NCI-H187 (cell line): ENCODE measurements at places on chromosomes 5 and 9.

DNA sequence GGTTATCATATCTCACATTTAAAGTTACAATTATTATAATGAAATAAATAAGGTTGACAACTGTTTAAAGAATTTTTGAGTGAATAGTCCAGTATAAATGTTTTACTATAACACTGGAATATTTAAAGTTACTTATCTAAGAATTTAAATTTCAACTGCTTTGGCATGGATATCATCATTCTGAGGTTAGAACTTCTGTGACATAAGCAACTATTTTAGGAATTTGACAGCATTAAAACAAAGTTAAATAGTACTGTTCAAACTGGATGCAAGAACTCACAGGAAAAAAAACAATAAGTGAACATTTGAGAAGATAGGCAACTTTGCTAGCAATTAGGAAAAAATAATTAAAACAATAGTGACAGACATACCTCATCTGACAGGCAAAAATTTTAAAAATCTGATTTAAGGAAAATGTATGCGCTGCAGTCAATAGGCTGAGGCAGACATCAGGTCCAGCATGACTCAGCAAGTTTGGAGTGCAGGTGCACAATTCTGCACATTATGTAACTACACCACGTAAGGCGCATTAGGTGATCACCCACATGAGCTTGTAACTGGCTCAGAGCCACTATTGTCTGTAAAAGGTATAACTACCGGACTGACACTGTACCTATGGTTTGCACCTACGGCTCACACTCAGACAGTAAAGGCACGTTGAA is 180.6 kb downstream of the PDE4D start:
- no peak for DNase-seq

- DNase-seq = no peak
Observed at GRCh38 chr5:115470921-115471320, 73.7 kb downstream of the FEM1C start.

- DNase-seq = no peak
Observed at GRCh38 chr5:150461231-150461630, 11.7 kb upstream of the RPS14 start.

GRCh38 chr5:42715785-42716184 is 40.8 kb upstream of the CCDC152 start:
- no peak for DNase-seq
